ENCODE measurements at places on chromosomes 4 and X. TPM values are rescaled to one million over a fixed set of nuclear protein-coding genes. Genes with fewer than 3 reads are reported as not detected.

DNA sequence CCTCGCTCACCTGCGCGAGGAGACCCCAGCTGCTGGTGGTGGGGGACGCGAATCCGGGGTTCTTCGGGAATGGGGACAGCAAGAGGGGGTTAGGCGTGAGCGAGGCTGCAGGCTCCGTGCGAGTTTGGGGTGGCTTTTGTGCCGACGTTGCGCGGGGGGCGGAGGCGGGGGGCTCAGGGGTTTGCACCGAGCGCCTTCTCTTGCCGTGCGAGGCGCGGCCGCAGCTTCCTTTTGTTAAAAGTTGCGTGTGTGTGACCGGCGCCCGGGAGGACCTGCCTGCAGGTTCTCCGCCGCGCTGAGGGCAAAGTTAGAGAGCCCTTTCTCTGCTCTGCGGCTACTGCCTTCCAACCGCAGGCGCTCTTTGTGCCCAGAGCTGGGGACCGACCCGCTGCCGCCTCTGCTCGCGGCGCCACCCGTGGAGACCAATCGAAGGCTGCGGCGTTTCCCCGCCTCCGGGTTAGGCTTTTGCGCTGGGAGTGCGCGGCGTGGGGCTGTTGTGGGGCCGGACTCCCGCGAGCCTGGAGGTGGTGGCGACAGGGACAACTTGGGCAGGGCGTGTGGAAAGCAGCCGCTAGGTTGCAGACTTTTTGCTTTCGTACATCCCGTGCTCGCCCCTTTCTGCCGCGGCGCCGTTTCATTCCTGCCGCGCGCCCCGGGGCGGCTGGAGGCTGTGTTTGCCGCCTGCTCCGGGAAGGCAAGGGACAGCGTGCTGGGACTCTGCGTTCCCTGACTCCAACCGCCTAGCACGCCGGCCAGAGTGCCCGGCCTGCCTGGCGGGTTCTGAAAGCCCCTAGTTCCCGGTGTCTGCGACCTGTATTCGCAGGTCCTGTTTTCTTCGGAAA is 716 bp downstream of the KIT start:
- peak overlapping the region; percentile 85 for H3K4me3 ChIP-seq
- no peak overlapping the region for H3K27ac ChIP-seq
- H3K27me3 ChIP-seq = peaks cover 62% of the 10 kb centered on the region
- peak; percentile 60 for DNase-seq
- H3K36me3 ChIP-seq = no peaks in the 10 kb centered on the region
- H3K4me1 ChIP-seq = peaks cover 42% of the 10 kb centered on the region

DNA sequence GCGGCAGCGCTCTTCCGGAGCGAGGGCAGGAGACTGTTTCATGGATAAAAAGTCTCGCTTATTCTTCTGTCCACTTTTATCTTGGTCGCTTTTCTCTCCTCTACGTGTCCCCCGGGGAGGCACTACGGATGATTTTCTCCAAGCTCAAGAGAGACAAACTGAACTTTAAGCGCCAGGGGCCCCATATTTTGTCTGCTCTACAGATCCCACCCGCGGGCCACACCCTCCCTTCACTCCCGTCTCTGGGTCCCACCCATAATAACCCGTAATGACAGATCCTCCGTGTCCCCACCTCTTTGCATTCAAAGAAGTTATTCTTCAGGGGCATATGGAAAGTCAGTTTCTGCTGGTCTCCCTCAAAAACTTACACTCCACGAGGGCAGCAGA is at the start of gene CORIN:
TSS of gene CORIN (minus strand) at position 160 of the 387 bp plus-strand sequence. CDS start at position 42, 118 bp downstream.
- H3K4me1 ChIP-seq = peaks cover 28% of the 10 kb centered on the region
- DNase-seq = no peak
- peaks cover 10% of the 10 kb centered on the region for H3K27me3 ChIP-seq
- peak within 1 kb of the TSS; percentile 84 for H3K4me3 ChIP-seq

DNA sequence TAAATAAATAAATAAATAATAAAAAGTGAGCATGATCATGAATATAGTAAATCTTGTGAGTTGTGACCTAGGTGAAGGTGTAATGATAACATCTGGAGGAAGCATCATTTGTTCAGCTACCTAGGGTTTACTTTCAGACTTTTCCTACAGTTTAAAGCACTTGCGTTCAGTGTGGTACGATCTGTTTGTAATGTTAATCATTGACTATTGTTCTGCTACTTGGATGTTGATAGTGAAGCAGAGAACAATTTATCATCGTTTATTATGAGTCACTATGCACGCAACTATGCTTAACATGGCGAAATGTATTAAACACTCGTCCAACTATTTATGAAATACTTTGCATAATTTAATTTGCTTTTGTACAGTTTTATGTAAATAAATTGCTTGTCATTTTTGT is 426.2 kb downstream of the PCDH7 start:
- H3K27me3 ChIP-seq = no peaks in the 10 kb centered on the region
- peaks cover 34% of the 10 kb centered on the region for H3K4me1 ChIP-seq
- no peak overlapping the region for H3K4me3 ChIP-seq
- no peaks in the 10 kb centered on the region for H3K36me3 ChIP-seq
- H3K27ac ChIP-seq = no peak overlapping the region

DNA sequence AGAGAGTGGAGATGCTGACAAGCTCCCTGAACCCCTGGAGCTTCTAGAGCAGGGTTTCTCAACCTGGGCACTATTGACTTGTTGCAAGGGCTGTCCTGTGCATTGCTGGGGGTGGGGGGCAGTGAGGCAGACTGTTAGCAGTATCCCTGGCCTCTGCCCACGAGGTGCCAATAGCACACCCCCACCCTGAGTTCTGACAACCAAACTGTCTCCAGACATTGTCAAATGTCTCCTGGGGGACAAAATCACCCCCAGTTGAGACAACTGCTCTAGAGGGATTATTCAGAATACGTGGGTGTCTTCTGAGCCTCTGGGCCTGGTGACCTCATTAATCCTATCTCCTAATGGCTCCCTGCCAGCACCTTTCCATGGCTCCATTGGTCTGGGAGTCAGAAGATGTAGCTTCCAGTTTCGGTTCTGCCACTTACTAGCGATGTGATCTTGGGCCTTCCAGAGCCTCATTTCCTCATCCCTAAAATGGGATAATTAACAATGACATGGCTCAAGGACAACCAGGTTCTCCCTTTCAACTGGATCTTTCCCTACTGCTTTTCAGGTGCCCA is 17.6 kb upstream of the PJA1 start:
- no peak for DNase-seq
- H3K4me1 ChIP-seq = peaks cover 22% of the 10 kb centered on the region
- H3K36me3 ChIP-seq = no peaks in the 10 kb centered on the region
- H3K27me3 ChIP-seq = peaks cover 20% of the 10 kb centered on the region
- H3K4me3 ChIP-seq = no peak overlapping the region

- H3K4me3 ChIP-seq = no peak overlapping the region
- peaks cover 9% of the 10 kb centered on the region for H3K4me1 ChIP-seq
- no peaks in the 10 kb centered on the region for H3K36me3 ChIP-seq
- no peak overlapping the region for H3K27ac ChIP-seq
These were observed 93.3 kb downstream of the PHOX2B start for GRCh38 chr4:41655177-41655576.

DNA sequence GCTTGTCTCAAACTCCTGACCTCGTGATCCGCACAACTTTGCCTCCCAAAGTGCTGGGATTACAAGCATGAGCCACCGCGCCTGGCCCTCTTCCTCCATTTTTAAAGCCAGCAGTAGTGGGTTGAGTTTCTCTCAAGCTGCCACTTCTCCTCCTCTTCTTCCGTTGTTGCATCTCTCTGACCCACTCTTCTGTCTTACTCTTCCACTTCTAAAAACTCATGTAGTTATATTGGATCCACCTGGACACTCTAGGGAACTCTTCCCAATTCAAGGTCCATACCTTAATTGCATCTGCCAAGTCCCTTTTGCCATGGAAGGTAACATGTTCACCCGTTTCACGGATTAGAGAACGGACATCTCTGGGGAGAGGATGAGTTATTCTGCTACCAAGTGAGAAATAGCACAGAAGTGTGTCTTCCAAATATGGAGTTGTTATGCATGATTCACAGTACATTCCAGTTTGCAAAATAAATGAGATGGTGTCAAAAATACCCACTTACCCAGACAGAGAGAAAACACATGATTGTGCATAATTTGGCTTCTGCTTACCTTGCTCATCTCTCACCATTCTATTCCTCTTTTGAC is 51.8 kb downstream of the GBA3 start:
- no peaks in the 10 kb centered on the region for H3K36me3 ChIP-seq
- no peak overlapping the region for H3K27ac ChIP-seq
- H3K4me1 ChIP-seq = no peaks in the 10 kb centered on the region
- H3K27me3 ChIP-seq = no peaks in the 10 kb centered on the region
- DNase-seq = no peak

GRCh38 chr4:39802005-39802404 is 104.1 kb downstream of the UBE2K start:
- H3K27ac ChIP-seq = no peak overlapping the region
- H3K4me3 ChIP-seq = no peak overlapping the region
- no peaks in the 10 kb centered on the region for H3K4me1 ChIP-seq

GRCh38 chrX:87006561-87006960 is 511.0 kb upstream of the KLHL4 start:
- peaks cover 20% of the 10 kb centered on the region for H3K4me1 ChIP-seq
- peak overlapping the region; percentile 86 for H3K27ac ChIP-seq
- DNase-seq = peak; percentile 12
- H3K27me3 ChIP-seq = no peaks in the 10 kb centered on the region

DNA sequence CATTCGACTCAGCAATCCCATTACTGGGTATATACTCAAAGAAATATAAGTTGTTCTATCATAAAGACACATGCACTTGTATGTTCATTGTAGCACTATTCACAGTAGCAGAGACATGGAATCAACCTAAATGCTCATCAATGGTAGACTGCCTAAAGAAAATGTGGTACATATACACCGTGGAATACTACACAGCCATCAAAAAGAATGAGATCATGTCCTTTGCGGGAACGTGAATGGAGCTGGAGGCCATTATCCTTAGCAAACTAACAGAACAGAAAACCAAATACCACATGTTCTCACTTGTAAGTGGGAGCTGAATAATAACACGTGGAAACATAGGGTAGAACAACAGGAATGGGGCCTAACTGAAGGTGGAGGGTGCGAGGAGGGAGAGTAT is 44.9 kb downstream of the TMEM131L start:
- no peak overlapping the region for H3K27ac ChIP-seq
- peaks cover 14% of the 10 kb centered on the region for H3K36me3 ChIP-seq
- H3K4me1 ChIP-seq = peaks cover 45% of the 10 kb centered on the region
- DNase-seq = no peak
- H3K4me3 ChIP-seq = no peak overlapping the region
- no peaks in the 10 kb centered on the region for H3K27me3 ChIP-seq

- no peak overlapping the region for H3K4me3 ChIP-seq
- no peaks in the 10 kb centered on the region for H3K4me1 ChIP-seq
- no peak overlapping the region for H3K27ac ChIP-seq
- no peaks in the 10 kb centered on the region for H3K27me3 ChIP-seq
These were observed 645.4 kb upstream of the TENM3 start for GRCh38 chr4:181597766-181598165.

FLNA gene
- total RNA-seq = 914 TPM

WNK3 gene
- 24.3 TPM for total RNA-seq
